Stimulated activated CD4-positive, alpha-beta T cell treated with anti-CD3 and anti-CD28 coated beads, Interleukin-12 subunit alpha, Interleukin-12 subunit beta, amount 100 ng/mL, for 24 hours (primary cell): ENCODE measurements at places on chromosomes 4 and X.

GRCh38 chrX:78029663-78030062, 60.2 kb upstream of the PGAM4 start:
- no peak for DNase-seq

DNA sequence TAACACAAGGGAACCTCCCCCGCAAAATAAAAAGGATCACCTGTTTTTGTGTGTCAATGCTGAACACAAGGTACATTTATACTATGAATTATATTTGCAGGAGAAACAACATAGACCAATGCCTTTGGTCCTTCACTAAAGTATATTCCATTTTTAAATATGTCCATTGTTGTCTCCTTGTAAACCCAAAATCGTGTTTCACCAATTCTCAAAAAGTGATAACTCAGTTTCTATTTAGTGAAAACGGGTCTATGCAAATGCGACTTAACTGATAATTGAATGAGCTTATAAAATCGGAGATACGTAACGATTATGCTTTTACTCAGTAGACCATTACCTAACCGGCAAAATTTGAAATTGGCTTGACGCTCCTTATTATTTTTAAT, 2.1 kb downstream of the BRWD3 start:
- no peak for DNase-seq

- no peak for DNase-seq
Measured at GRCh38 chr4:155887847-155888570, 15.5 kb upstream of the TDO2 start.

- no peak for DNase-seq
Measured at GRCh38 chr4:40524366-40525041, 105.2 kb downstream of the RBM47 start.

DNA sequence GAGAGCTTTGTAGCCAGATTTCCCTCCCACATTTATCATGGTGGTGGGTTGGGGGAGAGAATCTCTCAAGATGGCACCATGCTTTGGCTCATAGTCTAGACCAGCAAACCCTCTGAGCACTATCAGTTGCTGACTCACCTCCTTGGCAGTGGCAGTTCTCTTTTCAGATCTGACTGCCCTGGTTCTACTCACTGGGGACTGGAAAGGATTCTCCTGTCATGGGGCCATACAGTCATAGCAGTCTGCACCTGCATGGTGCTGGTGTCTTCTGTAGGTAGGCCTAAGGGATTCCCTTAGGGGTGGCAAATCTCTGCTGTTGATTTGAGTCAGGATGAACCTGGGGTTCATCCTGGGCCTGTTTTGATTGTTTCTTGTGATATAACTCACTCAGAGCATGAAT, 2.6 kb downstream of the TEX13B start:
- no peak for DNase-seq

- DNase-seq: no peak
Measured at GRCh38 chr4:151489462-151490203, 80.7 kb downstream of the FHIP1A start.

- peak; percentile 86 for DNase-seq
Measured at GRCh38 chrX:48003758-48004457, at the start of gene ZNF182. Gene ZNF182 (minus strand): TSS chrX:48003989. CDS start chrX:48002609, 1,380 bp downstream.

DNA sequence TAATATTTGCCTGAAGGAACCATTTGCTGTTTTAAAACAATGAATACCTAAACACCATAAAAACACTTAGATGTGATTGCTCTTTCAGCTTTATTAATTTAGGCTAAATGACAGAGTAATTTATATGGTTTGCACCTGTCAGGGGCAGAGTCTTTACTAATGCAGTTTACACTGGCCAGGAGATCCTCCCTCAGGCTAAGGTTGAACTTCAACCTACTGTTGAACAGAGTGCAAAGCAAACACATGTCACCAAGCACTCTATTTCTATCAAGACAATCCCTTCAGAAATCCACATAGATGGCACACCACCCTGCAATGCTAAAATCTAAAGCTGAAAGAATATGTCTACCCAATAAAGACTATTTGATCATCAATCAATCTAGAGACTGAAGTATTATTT, 147.3 kb downstream of the KLHL13 start:
- no peak for DNase-seq

DNA sequence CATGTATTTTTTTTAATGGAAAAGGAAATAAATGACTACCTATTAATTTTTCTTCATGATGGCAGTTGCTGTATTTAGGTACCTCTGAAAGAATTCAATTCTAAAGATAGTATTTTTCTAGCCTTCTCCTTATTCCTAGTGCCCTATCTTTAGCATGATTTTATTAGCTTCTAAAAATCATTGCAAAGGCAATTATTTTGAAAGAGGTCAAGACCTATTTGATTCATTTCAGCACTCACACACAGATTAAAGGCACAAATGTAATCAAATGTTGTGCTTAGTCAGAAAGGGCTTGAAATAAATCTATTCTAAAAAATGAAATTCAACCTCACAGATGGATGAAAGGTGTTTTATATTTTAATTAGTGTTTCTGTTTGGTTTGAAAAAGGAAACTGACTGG, 74.8 kb upstream of the POF1B start:
- no peak for DNase-seq
